ENCODE measurements at places on chromosomes 1 and 21. TPM values are rescaled to one million over a fixed set of nuclear protein-coding genes. Genes with fewer than 3 reads are reported as not detected.

ZMYND12 gene
- total RNA-seq: 1.7 TPM

TDRD10 gene
- not detected for total RNA-seq

FMN2 gene
- total RNA-seq: not detected

CLDN14 gene
- total RNA-seq: not detected

SPATA45 gene
- total RNA-seq: not detected

SH3BGR gene
- 4.5 TPM for total RNA-seq

BNIPL gene
- total RNA-seq: 3.0 TPM

OR14I1 gene
- not detected for total RNA-seq

GRHL3 gene
- total RNA-seq: 1.7 TPM

FAM72C gene
- 1.7 TPM for total RNA-seq

LRRIQ3 gene
- total RNA-seq: 1.1 TPM

CA14 gene
- total RNA-seq: 0.95 TPM

OR4F16 gene
- not detected for total RNA-seq

PLK3 gene
- 12.7 TPM for total RNA-seq

TTLL7 gene
- total RNA-seq: 2.9 TPM

AGL gene
- 15.7 TPM for total RNA-seq

IGSF3 gene
- 27.8 TPM for total RNA-seq

AK4 gene
- total RNA-seq: 17.6 TPM

KCNK1 gene
- total RNA-seq: 57.6 TPM

KDF1 gene
- 20.5 TPM for total RNA-seq

TIAM1 gene
- total RNA-seq: 19.7 TPM

RPE65 gene
- not detected for total RNA-seq

ITPKB gene
- total RNA-seq: 13.4 TPM

APCS gene
- total RNA-seq: not detected

SLC30A2 gene
- not detected for total RNA-seq

MXRA8 gene
- total RNA-seq: 0.80 TPM

DDR2 gene
- total RNA-seq: 0.35 TPM

AZIN2 gene
- total RNA-seq: 7.3 TPM

SLAMF7 gene
- total RNA-seq: 1.7 TPM

CD1E gene
- not detected for total RNA-seq

KCNE2 gene
- not detected for total RNA-seq

CCDC190 gene
- total RNA-seq: not detected

ATP6V1G3 gene
- not detected for total RNA-seq

PROK1 gene
- total RNA-seq: not detected

S100A5 gene
- 11.1 TPM for total RNA-seq

VCAM1 gene
- not detected for total RNA-seq

SLC44A3 gene
- 11.0 TPM for total RNA-seq

GJB4 gene
- total RNA-seq: 5.8 TPM

KCNK2 gene
- total RNA-seq: 0.90 TPM

CLDN8 gene
- 1.2 TPM for total RNA-seq

WNT2B gene
- total RNA-seq: 1.1 TPM

B3GALT2 gene
- total RNA-seq: not detected

BSND gene
- 0.09 TPM for total RNA-seq

ARPC5 gene
- 143 TPM for total RNA-seq

RNU1-3 gene
- total RNA-seq: 3,235 TPM

GJB3 gene
- total RNA-seq: 63.0 TPM

PSEN2 gene
- total RNA-seq: 17.0 TPM

ERG gene
- not detected for total RNA-seq

SERTAD4 gene
- 12.9 TPM for total RNA-seq

KLHDC9 gene
- 5.6 TPM for total RNA-seq

SLC30A7 gene
- 18.4 TPM for total RNA-seq

AMY1A gene
- total RNA-seq: not detected

ZNF670 gene
- 2.4 TPM for total RNA-seq

ERICH3 gene
- total RNA-seq: not detected

GJA9 gene
- 0.48 TPM for total RNA-seq

ZBTB37 gene
- 8.3 TPM for total RNA-seq

PLA2G5 gene
- total RNA-seq: not detected

OR2T29 gene
- total RNA-seq: not detected

MATN1 gene
- 0.37 TPM for total RNA-seq

C4BPA gene
- not detected for total RNA-seq
